Activated CD4-positive, CD25-positive, alpha-beta regulatory T cell treated with anti-CD3 and anti-CD28 coated beads, Interleukin-2, amount 50 U/mL, for 24 hours (primary cell): ENCODE measurements at places on chromosomes 2 and 18.

DNA sequence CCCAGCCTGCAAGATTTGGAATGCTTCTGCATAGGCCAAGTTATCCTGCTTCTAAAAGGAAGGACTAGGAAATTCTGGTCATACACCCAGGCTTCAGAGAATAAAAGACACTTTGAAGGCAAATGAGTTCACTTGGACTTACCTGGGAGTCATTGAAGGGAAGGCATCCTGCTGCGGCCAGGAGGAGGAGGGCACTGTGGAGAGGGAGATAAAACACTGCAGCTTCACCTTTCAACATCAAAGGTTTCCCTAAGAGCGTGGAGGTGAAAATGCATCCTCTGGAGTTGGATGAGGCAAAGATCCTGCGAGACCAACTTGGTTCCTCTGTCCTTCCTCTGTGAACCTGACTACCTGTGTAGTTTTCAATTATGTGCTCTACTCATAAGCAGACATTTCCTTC, 79.5 kb upstream of the RIOK3 start:
- ATAC-seq = no peak

DNA sequence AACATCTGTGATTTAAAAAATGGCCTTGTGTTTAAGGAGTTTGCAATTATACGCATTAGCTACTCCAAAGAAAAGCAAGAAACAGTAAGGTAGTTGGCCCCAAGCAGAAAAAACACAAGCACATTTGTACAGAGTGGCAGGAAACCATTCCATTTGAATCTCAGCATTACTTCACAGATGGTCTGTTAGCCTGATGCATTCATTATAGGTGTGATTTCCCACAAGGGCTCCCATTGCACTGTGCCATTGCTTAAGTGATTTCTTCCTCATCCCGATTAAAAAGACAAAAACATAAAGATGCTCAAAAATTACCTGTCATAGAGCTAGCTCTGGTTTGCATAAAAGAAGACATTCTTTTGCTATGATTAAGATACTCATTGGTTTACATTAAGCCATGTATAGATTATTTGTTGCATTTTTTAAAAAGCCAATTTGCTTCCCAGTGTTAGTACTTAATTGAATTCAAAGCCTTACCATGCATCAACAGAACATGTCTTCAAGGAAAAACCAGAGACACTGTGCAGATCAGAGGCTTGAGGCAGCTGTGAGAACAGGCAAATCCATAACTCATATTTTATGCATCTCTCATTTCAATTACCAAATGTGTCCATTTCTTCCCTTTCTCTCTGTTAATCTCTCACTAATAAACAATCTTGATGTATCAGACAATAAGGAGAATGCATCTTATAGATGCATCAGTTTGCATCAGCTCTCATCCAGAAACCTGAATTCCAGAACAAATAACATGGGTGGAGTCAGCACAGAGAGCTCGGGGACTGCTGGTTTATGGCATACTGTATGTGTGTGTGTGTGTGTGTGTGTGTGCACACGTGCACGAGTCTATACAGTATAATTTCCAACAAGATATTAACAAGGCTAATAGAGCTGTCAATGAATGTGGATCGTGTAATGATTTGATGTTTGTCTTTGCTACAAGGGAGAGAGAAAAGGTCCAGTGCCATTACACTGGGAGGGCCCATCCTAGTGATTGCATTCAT, 558.6 kb upstream of the HS6ST1 start:
- ATAC-seq = no peak

- no peak for ATAC-seq
Measured at GRCh38 chr2:205889114-205889513, 196.9 kb downstream of the INO80D start.

DNA sequence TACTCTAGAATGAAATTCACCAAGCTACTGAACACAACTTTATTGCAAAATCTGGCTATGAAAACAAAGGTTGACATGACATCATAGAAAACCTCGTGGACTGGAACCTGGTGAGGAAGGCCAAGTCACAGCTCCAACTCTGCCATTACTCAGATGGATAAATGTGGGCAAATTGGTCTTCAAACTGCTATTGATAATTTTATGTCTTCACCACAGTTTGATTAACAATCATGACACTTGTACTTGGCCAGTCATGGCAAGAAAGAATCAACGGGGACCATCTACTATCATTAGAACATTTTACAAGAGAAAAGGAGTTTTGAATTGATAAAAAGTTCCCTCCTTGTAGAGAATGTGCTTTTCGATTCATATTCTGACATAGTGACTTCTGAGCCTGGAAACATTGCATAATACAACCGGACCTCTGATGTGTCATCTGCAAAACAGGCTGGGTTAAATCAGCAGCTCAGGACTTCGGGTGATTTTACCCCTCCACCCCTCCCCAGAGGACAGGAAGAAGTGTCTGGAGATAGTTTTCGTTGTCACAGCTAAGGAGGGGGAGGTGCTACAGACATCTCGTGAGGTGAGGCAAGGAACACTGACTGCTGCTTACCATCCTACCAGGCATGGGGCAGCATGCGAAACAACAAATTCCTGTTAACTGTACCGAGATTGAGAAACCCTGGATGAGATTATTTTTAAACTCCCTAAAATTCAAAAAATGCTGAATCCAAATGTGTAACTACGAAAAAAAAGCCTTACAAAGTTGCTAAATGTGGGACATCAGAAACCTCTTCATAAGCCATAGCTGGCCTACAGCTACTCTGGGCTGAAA, 8.4 kb downstream of the L3MBTL4 start:
- ATAC-seq = no peak

DNA sequence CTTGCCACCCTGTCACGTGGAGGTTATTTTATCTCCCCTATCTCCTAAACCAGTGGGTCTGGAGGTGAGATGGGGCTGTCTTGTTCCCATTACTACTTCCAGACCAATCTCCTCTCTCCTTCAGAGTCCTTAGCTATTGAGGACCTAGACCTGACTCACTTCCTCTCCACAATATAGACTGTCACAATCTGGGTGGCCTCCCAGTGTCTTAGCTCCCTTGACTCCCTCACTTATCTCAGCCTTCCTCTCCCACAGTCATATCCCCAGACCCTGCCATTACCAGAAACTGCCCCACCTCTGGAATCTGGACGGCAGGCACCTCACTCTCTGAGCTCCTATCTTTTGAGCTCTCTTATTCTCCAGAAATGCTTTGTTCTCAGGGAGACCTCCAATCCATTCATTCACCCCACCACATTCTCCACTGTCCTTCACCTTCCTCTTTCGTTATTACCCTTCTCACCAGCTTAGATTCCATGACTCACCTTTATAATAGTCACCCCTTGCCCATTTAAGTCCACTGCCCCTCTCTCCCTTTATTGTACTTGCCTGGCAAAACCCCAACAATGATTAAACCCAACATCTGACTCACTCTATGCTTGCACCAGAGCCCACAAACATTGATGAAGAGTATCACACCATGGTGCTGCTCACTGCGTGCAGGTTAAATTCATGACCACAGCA, 23.3 kb upstream of the SIX3 start:
- peak; percentile 13 for ATAC-seq

DNA sequence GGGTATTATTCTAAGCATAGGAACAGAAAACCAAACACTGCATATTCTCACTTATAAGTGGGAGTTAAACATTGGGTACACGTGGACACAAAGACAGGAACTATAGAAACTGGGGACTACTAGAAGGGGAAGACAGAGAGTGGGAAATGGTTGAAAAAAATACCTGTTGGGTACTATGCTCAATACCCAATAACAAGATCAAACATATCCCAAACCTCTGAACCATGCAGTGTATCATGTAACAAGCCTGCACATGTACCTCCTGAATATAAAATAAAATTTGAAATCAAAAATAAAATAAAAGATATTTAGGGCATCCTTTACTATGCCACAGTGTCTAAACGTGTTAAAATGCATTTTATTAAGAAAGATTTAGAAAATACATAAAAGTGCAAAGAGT, 221.0 kb upstream of the TFPI start:
- no peak for ATAC-seq

DNA sequence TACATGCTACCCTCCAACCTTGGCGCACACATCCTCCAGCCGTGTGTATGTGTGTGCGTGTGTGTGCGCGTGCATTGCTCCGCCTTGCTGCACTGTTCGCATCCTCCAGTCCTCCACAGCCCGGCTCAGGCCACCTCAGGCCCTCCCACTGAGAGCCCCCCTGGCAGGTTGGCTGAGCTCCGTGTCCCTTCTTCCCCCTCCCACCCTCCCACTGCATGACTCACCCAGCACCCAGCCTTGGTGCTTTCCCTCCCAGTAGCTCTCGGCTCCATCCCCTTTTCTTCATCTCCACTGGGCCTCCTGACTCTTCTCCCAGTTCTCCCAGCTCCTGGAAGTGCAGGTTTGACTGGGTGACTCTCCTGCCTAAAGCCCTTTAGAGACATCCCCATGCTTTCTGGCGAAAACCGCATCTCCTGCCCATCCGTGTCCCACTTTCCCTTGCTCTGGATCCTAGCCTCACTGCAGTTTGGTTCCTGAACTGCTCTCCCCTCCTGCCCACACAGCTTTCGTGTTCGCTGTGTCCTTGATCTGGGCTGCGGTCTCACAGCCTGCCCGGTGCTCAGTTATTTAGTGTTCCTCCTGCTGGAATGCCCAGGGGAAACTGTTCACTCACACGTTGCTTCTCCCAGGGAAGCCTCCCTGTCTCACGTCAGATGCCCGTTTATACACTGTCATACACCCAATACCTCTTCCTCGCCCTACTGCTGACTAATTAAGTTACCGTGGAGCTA, 4.9 kb downstream of the TMEM177 start:
- ATAC-seq = no peak

DNA sequence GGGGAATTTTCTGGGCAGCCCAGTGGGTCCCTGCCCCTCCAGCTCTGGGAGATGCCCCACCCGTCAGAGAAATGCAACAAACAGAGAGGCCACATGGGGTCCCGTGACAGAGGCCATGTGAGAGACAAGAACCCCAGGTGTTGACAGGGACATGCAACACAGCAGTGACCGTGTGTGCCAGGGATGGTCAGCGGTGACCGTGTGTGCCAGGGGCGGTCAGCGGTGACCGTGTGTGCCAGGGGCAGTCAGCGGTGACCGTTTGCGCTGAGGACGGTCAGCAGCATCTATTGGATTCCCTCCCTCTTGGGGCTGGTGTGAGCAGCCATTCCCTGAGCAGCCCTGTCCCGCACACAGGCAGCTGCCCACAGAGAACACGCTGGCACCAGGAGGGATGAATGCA, 146.6 kb upstream of the OTOS start:
- no peak for ATAC-seq

GRCh38 chr18:29259838-29260237, 1082.9 kb upstream of the CDH2 start:
- ATAC-seq = no peak

- no peak for ATAC-seq
Measured at GRCh38 chr2:158488442-158489216, 31.9 kb downstream of the PKP4 start.

GRCh38 chr2:113138428-113139322, 11.3 kb downstream of the IL1RN start:
- ATAC-seq = peak; percentile 77

DNA sequence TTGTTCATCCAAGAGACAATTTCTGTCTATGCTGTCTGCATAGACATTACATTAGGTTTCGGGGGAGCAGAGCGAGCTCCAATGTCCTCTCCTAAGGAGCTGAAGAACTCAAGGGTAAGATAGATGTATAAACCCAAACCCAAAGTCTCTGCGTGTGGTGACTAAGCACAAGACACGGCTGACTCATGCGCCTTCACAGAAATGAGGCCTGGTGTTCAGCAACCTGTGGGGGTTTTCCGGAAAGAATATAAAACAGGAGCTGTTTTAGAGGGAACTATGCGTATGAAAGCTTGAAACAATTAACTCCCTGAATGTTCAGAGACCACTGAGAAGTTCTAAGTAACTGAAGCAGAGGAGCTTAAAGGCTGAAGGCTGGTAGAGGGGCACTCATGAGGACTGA, 154.7 kb downstream of the SOX11 start:
- ATAC-seq = no peak

GRCh38 chr18:59393381-59393780, 34.3 kb upstream of the LMAN1 start:
- ATAC-seq = no peak

DNA sequence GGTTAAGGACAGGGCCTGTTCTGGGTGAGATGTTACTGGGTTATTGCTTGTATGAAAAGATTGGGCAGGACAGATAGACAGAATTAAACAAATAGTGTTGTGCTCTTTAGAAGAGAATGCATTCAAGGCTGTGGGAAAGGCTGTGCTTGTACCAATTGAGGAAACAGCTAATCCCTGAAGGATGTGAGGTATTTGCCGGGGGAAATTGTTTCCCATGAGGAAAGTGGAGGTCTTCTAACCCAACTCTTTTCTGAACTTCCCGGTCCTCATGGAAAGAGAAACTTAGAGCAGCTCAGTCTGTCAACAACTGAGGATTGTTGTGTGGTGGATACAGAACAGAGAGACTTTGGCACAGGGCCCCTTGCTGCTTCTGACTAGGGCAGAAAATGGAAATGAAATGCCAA, 9.5 kb downstream of the SLC1A4 start:
- no peak for ATAC-seq

- ATAC-seq = no peak
Measured at GRCh38 chr18:42038936-42039335, 83.9 kb downstream of the PIK3C3 start.
